ENCODE measurements at places on chromosomes 3 and 15.

- peak; percentile 27 for DNase-seq
These were observed 54.8 kb downstream of the SLC7A14 start for GRCh38 chr3:170531054-170531453.

- no peak for DNase-seq
These were observed 69.5 kb downstream of the CCDC54 start for GRCh38 chr3:107446706-107447105.

- peak; percentile 69 for DNase-seq
These were observed at the start of gene AMOTL2 for GRCh38 chr3:134374105-134374790. Gene AMOTL2, minus strand, starts transcription at chr3:134374447. Its CDS starts 3,014 bp downstream, at chr3:134371433.

GRCh38 chr3:176906046-176906905 lies 291.0 kb downstream of the TBL1XR1 start:
- no peak for DNase-seq

GRCh38 chr3:27805282-27805681 lies 83.2 kb upstream of the EOMES start:
- no peak for DNase-seq

DNA sequence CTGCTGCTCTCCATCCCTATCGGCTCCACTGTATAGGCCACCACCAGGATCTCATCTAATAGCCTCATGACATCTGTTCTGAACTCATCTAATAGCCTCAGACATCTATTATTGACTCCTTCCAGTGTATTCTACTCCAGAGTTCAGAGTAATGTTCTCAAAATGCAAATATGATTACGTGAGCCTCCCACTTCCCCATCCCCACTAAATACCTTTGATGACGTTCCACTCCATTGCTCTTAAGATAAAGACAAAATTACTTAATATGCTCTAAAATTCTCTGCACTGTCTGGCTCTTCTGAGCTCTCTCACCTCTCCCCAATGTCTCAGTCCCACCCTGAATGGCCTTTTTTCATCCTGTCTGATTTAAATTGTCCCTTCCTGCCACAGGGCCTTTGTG lies 94.7 kb downstream of the SAMMSON start:
- no peak for DNase-seq

- peak; percentile 65 for DNase-seq
These were observed 10.4 kb upstream of the BAHD1 start for GRCh38 chr15:40430271-40430805.

DNA sequence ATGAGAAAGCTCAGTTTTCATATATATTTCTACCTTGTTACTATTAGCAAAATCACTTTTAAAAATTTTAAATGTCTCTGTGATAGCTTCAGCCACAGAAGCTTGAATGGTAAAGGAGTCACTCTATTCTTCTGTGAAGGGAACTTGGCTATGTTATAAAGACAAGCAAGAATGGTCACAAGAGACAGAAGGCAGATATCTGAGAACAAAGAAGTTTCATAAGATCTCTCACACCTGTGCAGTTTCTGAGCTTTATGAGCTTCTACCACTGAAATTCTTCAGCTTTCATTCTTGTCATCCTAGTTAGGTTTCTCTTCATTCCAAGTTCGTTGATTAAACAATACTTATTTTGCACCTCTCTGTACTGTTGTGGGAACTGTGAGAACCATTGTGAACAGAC lies 853.4 kb downstream of the IGSF11 start:
- DNase-seq, result no peak

DNA sequence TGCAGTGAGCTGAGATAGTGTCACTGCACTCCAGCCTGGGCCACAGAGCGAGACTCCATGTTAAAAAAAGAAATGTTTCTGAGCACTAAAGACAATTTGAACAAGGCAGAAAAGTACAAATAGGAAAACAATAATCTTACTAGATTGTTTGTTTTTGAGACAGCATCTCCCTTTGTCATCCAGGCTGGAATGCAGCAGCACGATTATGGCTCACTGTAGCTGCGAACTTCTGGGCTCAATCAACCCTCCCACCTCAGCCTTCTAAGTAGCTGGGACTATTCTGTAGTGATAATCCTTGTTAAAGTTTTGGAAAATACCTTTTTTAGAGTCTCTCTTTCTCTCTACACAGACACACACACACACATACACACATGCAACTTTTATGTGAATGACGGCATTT lies 107.1 kb downstream of the LPP start:
- no peak for DNase-seq

DNA sequence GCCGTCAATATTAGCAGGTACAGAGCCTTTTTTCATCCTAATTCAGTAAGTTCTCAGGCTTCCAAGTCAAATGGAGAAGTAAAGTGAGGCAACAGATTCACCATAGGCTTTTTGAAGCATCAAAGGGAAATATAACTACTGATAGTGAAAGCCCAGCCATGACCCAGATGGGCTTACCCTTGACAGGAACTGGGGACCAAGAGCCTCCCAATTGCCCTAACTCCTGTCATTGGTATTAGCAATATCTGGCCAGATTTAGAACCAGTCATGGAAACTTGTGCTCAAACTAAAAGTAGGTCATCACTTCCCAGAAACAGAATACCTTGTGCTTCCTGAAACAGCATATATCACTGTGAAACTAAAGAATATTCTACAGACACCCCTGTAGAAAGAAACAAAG lies 33.0 kb downstream of the NME9 start:
- DNase-seq, result no peak

DNA sequence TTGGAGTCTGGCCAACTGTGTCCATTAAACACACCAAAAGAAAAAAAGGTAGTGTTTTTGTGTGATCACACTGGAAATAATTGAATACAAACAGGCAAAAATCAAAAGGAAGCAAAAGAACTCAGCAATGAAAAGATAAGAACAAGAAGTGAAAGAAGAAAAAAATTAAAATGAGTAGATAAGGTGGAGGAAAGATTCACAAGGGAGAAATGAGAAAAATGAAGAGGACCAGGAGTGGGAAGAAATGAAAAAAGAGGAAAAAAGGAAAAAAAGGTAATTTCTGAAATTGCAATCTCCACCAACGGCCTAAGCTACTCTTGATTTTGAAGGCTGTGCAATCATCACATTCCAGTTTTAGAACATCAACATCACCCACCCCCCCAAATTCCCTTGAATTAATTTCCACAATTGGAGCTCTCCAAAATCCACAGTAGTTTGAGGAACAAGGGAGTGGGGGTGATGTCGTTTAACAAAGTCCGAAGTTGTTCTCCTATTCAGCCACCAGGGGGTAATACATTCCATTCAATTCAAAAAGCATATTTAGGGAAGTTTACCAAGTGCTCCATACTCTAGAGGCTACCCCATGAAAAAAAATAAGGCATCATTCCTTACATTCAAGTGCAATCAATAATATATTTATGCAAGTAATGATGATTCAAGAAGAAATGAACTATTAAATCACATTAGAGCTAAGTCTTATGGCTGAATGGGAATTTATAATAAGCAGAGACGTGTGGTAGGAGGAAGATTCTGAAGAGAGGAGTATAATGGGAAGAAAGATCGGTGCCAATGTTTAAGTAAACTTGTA lies 37.4 kb downstream of the ZNF860 start:
- DNase-seq, result peak; percentile 64

DNA sequence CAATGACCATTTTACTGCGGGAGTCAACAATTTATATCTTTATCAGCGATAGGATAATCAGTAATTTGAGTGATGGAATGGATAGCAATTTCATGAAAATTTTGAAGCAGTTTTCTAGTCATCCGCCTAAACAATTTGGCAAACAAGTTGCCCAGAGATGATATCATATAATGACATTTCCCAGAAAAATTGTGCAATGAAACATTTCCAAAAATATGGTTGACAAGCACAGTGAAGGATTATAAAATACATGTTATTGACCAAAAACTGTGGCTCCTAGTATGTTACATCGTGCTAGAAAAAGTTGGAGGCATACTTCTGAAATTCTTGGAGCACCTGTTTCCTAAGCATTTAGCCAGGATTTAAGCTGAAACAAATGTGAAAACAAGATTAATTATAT lies 145.1 kb downstream of the GHSR start:
- no peak for DNase-seq

DNA sequence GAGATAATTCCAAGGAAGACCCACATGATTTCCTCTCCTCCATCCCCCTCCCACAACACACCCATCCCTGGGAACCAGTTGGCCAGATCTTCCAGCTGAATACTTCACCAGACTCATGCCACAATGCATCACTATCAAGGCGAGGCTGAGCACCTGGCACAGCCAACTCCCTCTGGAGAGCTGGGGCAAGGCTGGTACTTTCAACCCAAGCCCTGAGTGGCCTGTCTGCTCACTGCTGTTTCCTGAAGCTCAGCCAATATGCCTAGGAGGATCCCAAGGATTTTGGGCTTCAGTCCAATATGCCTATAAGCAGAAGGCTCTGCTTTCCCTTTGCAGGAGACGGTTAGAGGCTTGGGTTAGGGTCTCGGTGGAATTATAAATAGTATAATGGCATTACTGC lies 90.9 kb upstream of the NEO1 start:
- no peak for DNase-seq

- DNase-seq, result peak; percentile 67
These were observed 51.7 kb downstream of the SCN11A start for GRCh38 chr3:39000008-39000450.

DNA sequence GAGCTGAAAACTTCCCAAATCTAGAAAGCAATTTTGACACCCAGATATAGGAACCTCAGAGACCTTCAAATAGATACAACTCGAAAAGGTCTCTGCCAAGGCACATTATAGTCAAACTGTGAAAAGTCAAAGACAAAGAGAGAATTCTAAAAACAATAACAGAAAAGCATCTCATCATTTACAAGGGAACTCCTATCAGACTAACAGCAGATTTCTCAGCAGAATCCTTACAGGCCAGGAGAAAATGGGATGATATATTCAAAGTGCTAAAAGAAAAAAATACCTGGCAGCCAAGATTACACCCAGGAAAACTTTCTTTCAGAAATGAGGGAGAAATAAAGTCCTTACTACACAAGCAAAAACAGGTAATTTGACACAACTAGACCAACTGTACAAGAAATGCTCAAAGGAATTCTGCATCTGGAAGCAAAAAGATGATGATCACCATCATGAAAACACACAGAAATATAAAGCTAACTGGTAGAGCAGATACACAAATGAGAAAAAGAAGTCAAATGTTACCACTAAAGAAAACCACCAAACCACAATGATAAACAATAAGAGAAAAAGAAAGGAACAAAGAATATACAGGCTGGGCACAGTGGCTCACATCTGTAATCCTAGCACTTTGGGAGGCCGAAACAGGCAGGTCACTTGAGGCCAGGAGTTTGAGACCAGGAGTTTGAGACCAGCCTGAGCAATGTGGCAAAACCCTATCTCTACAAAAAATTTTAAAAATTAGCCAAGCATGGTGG lies 50.4 kb downstream of the ADAM10 start:
- no peak for DNase-seq

DNA sequence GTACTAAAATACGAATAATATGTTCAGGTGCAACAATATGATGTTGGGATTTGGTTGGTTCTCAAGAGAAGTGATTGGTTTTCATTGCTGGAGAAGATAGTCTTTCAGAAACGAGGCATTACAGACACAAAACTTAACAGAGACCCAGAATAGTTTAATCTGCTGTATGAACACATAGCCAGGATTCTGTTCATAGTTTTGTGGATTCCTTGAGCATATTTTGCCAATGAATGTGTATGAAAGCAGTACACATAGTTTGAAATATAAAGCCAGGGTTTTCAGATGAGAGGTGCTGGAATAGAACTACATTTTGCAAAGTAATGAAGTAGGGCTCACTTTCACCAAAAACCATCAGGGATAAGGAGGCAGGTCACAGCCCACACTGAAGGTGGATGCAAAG lies 5.7 kb upstream of the MCTP2 start:
- DNase-seq, result no peak

GRCh38 chr3:170410428-170411029 lies 8.1 kb upstream of the CLDN11 start:
- DNase-seq, result no peak

DNA sequence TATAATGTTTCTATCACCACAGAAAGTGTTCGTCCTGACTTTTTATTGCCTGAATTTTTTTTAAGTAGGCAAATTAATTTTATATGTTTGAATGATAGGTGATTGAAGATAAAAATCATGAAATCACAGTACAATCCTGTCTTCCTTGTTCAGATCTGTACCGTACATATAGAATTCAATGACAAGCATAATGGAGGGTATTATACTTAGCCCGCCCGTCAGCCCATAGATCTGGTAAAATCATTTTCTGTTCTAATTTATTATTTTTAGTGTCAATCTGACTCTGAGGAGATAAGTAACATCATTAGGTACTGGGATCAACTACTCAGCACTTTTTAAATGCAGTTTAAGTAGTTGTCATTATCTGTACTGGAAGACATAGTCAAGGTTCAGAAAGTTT lies 269.9 kb downstream of the NR2F2 start:
- no peak for DNase-seq

DNA sequence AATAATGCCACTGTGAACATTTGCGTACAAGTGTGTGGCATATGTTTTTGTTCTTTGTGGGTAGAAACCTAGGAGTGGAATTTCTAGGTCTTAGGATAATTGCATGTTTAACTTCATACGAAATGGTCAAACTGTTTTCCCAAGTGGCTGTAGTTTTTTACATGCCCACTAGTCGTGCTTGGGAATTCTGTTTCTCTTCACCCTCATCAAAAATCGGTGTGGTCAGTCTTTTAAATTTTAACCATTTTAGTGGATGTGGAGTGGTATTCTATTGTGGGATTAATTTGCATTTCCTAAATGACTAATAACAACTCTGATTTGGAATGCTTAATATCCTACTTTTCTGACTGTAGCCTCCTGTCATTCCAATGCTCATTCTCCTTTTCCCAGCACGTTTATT lies 27.6 kb downstream of the ZFAND6 start:
- no peak for DNase-seq

DNA sequence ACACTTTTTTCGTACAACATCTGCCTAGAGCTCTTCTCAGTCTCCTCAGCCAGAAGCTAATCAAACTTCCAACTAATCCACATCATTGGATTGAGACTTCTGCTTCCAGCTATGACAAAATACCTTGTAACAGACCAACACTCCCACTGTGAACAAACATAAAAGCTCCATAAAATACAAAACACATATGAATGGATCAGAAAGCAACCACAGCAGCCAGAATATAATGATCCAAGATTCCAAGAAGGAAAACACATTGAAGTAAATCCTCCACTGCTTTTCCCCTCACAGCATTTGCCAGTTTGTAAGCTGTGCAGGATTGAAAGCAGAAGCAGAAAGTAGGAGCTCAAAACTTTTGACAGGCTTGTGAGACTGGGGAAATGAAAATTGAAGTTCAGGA lies 863.2 kb downstream of the TUSC7 start:
- no peak for DNase-seq

DNA sequence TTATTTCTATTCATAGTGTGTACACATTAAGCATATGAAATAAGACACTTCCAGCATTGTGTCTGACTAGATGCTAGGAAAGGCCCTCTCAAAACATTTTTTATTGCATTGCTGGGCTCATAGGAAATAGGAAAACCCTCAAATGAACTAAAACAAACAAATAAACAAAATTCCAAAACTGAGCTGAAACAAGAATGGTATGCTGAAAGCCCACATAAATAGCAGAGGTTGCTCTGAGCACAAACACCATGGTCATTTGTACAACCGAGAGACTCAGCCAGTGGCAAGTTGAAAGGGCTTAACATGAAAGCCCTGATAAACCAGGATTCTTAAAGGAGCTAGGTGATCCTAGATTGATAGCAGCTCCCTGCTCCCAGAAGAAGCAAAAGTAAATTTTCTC lies 310.0 kb upstream of the WNT5A start:
- DNase-seq, result no peak

GRCh38 chr3:116000311-116000710 lies 377.0 kb downstream of the GAP43 start:
- DNase-seq, result peak; percentile 67

Data from K562 (cell line).